ENCODE measurements at places on chromosomes 11 and 22. TPM values are rescaled to one million over a fixed set of nuclear protein-coding genes. Genes with fewer than 3 reads are reported as not detected.

Gene SVIP
- total RNA-seq, result 47.5 TPM

Gene LARGE2
- total RNA-seq, result not detected

Gene DGCR2
- 24.1 TPM for total RNA-seq

Gene TSKU
- 1.1 TPM for total RNA-seq

Gene SERHL2
- 1.4 TPM for total RNA-seq

Gene DERL3
- 18.8 TPM for total RNA-seq

Gene FGF19
- total RNA-seq, result not detected

- no peak for DNase-seq
These were observed 20.0 kb downstream of the POLR3H start for GRCh38 chr22:41524251-41524661.

- no peak for DNase-seq
These were observed 133.6 kb downstream of the C11orf91 start for GRCh38 chr11:33567004-33567403.

GRCh38 chr11:72406540-72407527, 27.5 kb downstream of the CLPB start:
- no peak for DNase-seq

GRCh38 chr11:12069066-12069676, 41.2 kb upstream of the MICAL2 start:
- DNase-seq, result no peak

- DNase-seq, result no peak
These were observed 180.0 kb downstream of the BRD1 start for GRCh38 chr22:49647627-49648026.

DNA sequence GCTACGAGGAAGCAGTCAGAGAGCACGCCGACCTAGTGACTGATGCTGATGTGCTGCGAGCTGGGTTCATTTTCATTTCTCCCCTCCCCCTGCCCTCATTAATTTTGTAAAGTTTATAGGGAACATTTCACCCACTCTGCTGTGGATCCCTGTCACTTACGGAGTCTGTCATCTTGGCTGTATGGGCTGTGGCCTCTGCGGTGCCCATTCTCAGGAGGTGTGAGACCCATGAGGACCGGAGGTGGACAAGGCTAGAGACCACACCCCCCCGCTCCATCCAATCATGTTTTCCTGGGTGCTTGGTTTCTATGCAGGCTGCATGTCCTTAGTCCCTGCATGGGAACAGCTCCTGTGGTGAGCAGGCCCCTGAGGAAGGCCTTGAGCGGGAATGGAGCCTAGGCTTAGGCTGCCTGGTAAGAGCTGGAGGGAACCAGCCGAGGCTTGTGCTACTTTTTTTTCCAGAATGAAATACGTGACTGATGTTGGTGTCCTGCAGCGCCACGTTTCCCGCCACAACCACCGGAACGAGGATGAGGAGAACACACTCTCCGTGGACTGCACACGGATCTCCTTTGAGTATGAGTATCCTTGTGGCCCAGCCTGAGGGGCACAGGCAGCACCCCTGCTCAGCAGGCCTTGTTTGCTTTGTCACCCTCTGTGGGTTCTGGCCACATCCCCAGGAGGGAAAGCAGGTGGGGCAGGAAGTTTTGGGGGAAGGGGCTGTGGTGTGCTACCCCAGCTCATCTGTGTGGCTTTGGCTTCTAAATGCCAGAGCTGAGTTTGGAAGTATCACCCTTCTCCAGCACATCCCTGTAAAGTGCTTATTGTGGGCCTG, 19.1 kb downstream of the CLDN5 start:
- no peak for DNase-seq

- DNase-seq, result no peak
These were observed 56.5 kb upstream of the APOA1 start for GRCh38 chr11:116893906-116894305.

DNA sequence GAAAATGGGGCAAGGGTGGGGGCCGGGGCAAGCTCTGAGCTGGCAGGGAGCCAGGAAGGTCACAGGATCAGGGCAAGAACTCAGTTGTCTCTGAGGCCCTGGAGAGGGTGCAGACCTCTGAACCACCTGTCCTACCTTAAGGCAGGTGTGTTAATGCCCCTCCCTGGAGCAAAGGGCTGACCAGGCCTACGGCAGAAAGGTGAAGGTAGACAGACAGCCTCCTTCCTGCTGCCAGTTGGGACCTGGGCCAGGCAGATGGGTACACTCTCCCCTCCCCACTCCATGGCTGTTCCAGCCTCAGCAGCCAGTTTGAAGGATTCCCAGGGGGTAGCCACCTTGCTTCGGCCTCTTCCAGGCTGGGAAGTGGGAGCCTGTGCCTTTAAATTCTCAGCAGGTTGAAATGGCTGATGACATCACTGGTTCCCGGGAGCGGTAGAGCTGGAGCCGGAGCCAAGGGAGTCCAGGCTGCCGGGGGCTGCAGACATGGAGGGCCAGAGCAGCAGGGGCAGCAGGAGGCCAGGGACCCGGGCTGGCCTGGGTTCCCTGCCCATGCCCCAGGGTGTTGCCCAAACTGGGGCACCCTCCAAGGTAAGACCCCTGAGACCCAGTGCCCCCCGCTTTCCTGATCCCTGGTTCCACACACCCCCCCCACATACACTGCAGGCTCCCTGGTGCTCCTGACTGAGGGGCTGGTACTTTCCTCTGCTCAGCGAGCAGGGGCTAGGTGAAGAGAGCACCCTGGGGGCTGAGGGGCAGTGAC, at the start of gene INPP5J:
INPP5J (plus strand) TSS at position 435 of the 760 bp plus-strand sequence; CDS start at position 484, 49 bp downstream.
- no peak for DNase-seq

Measured in activated T-helper 1 cell treated with anti-CD3 and anti-CD28 coated beads, Interleukin-12 subunit alpha, Interleukin-12 subunit beta, Interleukin-2, Interleukin-4 antibody, amounts not matched to agents 30 ng/mL and 10 ng/mL and 1 ng/mL, durations not matched to agents 14 hours and 24 hours and 36 hours (primary cell).